Erythroblast (primary cell): ENCODE measurements at places on chromosomes 12 and 14.

GRCh38 chr14:64772397-64772950 lies 68.2 kb downstream of the PLEKHG3 start:
- no peak for DNase-seq

- no peak for DNase-seq
These were observed 67.4 kb downstream of the PPP2R5E start for GRCh38 chr14:63475761-63476160.

DNA sequence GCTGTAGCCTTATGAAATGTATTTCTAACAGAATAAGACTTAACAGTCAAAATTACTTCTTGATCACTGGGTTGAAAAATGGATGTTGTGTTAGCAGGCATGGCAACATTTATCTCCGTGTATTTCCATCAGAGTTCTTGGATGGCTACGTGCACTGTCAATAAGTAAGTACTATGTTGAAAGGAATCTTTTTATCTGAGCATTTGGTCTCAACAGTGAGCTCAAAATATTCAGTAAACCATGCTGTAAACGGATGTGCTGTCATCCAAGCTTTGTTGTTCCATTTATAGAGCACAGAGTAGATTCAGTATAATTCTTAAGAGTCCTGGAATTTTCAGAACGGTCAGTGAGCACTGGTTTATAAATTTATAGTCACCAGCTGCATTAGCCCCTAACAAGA lies 15.5 kb downstream of the SCAF11 start:
- DNase-seq, result no peak

- no peak for DNase-seq
These were observed 26.5 kb upstream of the SPTSSA start for GRCh38 chr14:34488528-34488927.

DNA sequence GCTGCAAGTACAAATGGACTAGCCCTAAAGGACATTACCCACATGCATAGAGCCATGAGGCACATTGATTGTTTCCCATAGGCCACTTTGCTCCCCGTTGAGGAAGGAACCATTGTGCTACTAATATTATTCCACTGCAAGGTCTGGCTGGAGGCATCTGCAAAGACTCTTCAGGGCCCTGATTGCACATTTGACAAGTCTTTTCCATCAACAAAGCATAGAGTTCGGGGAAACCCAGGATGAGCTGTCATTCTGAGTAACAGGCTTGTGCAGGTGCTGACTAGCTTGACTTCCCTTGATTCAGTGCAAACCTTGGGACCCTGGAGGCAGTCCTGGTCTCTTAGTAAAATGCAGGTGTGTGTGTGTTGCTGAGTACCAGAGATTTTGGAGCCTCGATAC lies 73.8 kb downstream of the SUSD6 start:
- no peak for DNase-seq

GRCh38 chr12:53768976-53769375 lies 17.2 kb upstream of the CISTR start:
- DNase-seq, result no peak

- DNase-seq, result no peak
These were observed 13.5 kb upstream of the DCP1B start for GRCh38 chr12:2017546-2018337.

GRCh38 chr14:95877633-95878032 lies 1.0 kb downstream of the TUNAR start:
- DNase-seq, result no peak

DNA sequence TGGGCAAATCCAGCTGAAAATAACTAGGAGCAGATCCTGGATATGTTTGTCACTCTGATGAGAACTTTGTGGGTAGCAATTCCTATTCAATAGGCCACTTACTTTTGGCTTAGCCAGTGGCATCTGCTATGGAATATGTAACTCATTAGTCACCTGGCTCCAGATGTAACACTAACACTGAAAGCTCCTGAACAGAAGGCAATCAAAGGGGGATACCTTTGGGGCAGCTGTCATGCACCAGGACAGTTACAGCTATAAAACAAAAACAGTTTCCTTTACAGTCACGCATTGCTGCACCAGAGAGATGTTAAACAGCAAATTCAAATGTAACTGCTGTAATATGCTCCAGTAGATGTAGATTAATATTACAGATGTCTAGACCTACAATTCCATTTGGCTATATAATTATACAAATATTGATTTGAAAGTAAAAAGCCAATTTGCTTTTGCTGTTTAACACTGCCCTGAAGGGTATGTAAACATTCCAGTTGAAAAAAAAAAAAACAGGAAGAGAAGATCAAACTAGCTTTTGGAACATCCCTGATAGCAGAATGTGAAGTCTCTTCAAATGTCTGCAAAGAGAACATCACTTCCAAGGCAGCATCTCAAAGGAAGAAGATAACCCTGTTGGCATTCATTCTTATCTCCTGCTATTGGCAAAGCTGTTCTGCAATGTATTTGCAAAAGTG lies 18.4 kb downstream of the RACGAP1 start:
- no peak for DNase-seq

GRCh38 chr12:124752437-124753227 lies 111.0 kb downstream of the SCARB1 start:
- DNase-seq, result no peak

- DNase-seq, result no peak
These were observed 2.4 kb downstream of the CABP1 start for GRCh38 chr12:120642826-120643225.

GRCh38 chr14:92465353-92466055 lies 48.1 kb upstream of the RIN3 start:
- no peak for DNase-seq

GRCh38 chr12:22598141-22598762 lies 26.7 kb upstream of the ETNK1 start:
- DNase-seq, result no peak

DNA sequence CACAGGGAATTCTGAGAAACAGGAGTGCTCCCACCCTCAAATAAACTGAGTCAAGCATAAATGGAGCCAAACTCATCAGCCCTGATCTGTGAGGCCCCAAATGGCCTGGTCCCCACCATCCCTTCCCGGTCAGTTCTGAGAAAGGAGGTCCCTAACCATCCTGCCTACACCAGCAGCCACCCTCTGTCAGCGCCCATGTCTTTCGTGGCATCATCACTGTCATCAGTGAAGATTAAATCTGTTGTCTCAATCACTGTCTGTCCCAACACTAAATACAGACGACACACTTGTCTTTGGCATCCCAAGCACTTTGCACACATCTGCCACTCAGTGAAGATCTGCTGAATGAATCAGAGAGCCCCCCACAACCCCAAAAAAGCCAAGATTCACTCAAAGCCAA lies 22.4 kb downstream of the VPS37B start:
- DNase-seq, result no peak

DNA sequence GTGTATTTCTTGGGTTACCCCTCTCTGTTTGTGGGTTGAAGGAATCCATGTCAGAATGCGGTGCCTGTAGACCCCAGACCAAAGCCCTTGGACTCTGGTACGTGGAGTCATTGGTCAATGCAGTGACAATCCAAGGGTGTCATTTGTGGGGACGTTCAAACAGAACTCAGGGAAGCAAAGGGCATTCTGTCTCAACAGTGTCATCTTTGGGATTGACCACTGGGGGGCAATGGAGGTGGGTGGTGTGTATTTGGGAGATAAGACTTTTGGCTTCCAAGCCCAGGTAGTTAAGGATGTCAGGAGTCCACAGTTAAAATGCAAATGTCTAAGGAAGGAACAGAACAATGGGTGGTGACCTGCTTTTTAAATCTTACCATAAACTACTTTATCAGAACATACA lies 54.6 kb upstream of the CCDC175 start:
- peak; percentile 5 for DNase-seq

- no peak for DNase-seq
These were observed 336.3 kb downstream of the DAD1 start for GRCh38 chr14:22252686-22253085.

DNA sequence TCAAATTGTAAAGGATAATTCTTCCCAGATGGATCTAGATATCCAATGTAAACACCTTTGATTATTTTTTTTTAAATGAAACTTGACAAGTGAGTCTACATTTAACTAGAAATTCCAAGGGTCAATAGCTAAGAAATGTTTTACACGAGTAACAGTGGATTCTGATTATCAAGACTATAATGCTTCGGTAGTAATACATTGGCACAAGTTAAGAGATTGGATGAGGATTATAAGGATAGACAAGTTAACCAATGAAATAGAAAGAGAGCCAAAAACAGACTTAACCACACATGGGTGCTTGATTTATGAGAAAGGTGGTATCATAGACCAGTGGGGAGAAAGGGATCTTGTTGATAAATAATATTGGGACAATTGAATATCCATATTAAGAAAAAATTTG lies 40.3 kb upstream of the PCED1B start:
- no peak for DNase-seq

DNA sequence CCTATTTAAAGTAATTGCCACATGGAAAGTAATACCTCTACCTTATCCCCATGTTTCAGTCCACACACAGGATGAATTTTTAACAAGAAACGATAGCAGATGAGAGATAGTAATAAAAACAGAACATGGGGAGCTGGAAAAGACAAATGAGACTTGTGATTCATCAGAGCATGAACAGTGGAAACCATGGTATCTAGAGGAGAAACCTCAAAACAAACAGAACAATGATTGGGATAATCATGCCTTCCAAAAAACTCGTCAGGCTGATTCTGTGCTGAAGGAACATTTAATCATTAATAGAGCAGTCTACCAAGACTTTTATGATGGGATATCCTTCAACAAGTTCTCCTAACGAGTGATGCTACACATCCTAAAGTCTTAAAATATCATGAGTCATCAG lies 1390.7 kb downstream of the FSCB start:
- no peak for DNase-seq

DNA sequence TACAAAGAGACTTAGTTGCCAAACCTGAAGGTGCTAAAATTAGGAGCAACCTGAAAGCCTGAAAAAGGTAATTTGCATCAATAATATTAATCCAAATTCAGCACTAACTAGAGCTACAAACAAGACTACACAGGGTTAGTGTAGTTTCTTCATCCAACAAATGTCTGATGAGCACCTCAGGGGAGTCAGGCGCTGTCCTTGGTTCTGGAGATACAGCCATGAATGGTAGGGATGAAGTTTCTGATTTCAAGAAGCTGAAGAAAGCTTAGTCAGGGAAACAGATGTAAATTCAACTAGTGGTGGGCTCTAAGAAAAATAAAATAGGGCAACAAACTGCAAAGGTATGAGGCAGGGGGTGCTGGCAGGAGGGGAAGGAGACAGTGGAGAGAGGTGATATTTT lies 266.3 kb downstream of the GLT1D1 start:
- DNase-seq, result no peak

DNA sequence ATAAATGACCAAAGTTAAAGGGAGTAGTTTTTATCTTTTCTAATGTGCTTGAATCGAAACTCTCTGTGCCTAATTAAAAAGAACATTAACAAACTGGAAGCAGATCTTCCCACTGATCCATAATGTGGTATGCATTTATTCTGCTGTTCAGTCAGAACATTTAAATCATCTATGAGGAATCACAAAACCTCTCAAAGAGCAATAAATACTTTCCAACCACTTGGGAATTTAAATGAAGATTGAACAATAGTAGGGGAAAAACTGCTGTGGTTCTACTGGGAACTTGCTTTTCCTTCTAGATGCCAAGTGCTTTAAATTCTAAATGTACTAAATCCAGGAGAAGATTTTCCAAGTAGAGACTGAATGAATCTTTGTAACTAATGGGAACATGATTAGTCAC lies 12.3 kb upstream of the CHPT1 start:
- no peak for DNase-seq

DNA sequence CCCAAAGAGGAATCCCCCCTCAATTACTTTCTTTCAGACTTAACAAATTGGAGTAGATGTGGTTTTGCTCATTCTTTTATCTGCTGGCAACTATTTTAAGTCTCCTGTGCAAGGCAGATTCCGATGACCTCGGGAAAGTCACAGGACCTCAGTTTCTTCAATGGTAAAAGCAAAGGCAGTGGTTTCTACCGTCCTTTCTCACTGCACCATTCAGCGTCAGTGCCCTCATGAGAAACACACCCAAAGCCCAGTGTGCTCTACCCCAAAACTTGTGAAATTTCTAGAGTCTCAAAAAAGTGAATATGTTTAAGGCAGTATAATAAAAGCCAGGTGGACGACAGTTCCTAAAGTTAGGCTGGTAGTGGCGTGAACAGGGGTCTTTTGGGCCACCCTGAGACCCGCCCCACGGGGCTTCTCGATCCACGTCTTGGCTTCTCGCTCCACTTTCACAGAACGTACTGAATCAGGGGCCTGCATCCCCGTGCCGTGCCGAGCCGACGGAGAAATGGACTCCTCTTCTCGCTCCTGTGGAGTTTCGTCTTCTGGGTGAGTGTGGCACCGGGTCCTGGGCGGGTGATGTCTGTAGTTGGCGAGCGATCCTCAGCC lies 1.3 kb upstream of the ARHGAP5 start:
- peak; percentile 37 for DNase-seq

DNA sequence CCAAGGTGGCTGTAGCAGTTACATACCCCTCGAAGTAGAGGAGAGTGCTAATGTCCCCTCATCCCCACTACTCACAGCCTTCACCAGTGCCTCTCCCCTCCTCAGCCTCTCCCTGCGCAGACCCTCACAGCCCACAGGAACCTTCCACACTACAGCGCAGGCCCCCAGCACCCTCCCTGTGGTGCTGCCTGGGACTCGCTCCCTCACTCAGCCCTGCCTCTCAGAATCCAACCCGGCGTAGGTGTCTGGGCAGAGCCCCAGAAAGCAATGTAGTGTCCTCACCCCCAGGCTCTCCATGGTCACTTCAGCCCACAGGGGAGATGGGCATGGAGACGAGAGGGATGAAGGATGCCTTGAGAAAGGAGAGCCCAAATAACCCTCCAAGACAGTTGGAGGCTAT lies 10.9 kb upstream of the ZNF740 start:
- no peak for DNase-seq

- no peak for DNase-seq
These were observed 58.3 kb downstream of the C12orf56 start for GRCh38 chr12:64332296-64332695.

- no peak for DNase-seq
These were observed 129.6 kb upstream of the IGF1 start for GRCh38 chr12:102609996-102610395.

- no peak for DNase-seq
These were observed 17.0 kb downstream of the PPM1H start for GRCh38 chr12:62917926-62918325.

GRCh38 chr12:95088379-95088778 lies 15.0 kb upstream of the NR2C1 start:
- no peak for DNase-seq
